ENCODE measurements at places on chromosomes 11 and 22.

DNA sequence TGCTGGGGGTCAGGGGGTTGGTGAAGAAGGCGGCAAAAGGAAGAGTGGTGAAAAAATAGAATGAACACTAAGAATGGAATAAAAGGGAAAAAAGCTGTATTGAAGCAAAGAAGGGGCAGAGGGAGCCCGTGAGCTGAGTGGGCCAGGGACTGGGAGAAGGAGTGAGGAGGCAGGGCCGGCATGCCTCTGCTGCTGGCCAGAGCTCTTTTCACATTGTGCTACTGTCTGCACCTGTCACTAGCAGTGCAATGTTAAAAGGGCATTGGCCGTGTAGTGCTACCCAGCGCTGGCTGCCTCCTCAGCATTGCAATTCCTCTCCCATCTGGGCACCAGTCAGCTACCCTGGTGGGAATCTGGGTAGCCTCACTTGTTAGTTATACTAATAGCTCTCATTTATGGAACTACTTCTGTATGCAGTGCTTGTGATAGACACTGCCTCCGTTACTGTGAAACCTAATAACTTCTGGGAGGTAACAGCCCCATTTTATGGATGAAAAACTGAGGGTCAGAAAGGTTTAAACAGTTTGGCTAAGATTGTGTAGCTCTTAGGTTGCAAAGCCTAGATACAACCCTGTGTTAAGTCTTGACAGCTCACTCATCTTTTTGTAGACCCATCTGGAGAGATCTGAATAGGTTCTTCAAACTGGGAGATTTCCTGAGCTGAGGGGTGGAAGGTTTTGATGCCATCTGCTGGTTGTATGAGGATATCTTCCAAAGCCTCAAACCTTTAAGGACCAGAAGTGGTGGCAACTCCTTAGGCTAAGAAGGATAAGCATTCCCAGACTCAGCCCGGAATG, 8.5 kb downstream of the YPEL4 start:
- DNase-seq, result no peak

DNA sequence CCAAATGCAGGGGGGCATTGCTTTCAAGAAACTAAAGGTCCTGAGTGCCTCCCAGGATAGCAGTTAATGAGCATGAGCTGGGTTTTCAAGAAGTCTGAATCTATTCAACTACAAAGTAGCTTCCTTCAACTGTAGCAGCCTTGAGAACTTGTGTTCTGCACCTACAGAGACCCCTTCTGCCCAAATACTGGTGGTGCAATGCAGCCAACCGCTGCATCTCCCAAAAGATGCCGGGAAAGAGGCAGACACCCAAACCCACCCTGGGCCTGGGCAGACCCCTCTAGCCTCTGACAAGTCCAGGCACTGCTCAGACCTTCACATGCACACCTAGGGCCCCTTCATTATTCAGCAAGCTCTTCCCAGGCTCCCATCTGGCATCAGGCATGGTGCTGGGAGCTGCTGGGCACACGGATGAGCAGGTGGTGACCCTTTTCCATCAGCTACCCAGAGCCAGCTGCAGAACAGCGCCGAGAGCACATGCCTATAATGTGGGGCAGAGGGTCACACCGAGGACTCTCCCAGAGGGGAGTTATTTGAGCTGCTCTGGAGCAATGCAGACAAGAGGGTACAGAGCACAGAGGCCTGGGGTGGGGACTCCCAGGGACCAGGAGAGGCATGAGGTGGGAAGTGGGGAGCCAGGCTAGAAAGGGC, 44.9 kb upstream of the ETS1 start:
- no peak for DNase-seq

DNA sequence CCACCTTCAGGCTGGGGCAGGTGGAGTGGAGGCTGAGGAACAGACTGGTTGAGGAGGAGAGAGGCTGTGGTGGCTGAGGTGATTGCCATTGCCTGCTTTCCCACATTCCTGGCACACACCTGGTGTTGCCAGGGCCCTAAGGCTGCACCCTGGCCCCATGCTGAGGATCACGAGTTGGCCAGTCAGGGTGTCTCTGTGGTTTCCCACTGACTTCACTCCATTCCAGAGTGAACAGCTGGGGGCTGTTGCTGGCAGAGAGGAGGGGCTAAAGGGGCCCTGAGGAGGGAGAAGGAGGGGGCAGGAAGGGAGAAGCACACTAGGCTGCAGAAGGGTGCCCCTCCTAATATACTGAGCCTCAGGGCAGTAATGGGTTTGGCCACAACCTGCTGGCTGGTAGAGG, 1.8 kb downstream of the TMEM86A start:
- no peak for DNase-seq

DNA sequence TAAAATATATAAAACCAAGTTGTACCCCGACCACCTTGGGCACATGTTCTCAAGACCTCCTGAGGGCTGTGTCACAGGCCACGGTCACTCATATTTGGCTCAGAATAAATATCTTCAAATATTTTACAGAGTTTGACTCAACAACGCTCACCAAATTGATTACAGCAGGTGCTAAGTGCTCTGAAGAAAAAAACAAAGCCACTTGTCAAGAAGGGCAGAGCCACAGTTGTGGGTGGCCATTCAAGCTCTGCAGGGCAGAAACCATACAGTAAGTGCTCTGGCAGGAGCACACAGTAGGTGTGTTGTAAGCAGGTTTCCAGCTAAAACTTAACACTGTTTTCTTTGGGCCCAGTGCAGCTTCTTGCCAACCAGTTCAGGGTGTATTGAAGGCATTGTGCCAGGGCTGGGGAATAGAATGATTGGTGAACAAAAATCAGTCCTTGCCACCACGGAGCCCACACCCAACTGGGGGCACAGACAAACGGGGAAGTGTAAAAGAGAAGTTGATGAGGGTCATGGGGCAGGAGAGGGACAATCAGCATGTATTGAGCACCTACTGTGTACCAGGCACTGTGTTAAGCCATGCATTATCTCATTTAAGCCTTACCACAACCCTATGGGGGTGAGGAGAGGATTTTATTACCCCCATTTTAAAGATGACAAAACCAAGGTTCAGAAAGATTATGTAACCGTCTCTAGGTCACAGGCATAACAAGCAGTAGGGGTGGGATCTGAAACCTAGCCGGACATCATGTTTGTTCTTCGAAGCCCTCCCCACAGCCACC, 18.2 kb downstream of the ARRB1 start:
- no peak for DNase-seq

DNA sequence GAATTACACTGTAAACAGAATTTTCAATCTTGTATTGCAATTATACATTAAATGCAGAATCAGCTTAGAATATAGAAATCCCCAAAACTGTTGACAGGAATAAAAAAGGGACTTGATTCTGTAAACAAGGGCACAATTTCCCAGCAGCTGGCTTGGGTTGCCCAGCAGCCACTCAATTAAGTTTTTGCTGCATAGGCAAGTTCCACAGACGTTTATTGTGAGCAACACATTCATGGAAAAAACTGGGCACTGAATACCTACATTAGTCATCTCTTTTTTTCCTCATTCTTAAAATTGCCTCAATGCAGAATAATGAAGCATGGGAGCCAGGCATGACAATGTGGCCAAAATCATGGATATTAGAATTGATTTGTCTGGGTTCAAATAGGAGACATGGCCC, 421.8 kb upstream of the ANO5 start:
- DNase-seq, result no peak

DNA sequence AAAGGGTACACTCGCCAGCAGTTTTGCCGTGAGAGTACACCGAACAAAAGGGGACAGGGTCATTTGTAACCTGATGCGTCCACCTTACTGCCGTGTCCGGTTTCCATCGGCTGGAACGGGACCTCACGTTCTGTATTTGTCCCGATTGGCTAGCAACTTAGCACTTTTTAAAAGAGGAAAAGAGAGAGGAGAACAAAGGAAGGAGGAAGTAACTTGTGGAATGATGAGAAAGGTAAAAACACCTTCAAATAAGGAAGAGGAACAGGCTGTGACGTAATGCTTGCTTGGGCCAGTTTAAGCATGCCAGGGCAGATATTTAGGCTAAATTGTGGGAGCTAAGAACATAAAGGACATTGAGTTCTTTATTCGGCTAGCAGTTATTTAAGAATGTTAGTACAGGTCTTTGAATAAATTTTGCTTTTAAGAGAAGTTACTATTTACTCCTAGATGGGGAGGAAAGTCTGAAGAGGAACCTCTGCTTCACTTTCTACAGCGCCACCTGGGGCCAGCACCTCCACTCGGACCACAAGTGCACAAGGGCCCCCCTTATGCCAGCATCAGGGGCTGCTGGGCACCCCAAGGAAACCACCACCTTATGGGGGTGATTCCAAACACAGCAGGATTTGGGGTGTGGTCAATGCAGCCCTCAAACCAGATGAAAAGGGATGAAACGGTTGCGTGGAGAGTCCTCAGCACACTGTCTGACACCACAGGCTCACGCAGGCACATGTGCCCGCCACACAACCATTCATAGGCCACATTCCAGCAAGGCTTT, 5.8 kb downstream of the ARSA start:
- DNase-seq, result no peak

DNA sequence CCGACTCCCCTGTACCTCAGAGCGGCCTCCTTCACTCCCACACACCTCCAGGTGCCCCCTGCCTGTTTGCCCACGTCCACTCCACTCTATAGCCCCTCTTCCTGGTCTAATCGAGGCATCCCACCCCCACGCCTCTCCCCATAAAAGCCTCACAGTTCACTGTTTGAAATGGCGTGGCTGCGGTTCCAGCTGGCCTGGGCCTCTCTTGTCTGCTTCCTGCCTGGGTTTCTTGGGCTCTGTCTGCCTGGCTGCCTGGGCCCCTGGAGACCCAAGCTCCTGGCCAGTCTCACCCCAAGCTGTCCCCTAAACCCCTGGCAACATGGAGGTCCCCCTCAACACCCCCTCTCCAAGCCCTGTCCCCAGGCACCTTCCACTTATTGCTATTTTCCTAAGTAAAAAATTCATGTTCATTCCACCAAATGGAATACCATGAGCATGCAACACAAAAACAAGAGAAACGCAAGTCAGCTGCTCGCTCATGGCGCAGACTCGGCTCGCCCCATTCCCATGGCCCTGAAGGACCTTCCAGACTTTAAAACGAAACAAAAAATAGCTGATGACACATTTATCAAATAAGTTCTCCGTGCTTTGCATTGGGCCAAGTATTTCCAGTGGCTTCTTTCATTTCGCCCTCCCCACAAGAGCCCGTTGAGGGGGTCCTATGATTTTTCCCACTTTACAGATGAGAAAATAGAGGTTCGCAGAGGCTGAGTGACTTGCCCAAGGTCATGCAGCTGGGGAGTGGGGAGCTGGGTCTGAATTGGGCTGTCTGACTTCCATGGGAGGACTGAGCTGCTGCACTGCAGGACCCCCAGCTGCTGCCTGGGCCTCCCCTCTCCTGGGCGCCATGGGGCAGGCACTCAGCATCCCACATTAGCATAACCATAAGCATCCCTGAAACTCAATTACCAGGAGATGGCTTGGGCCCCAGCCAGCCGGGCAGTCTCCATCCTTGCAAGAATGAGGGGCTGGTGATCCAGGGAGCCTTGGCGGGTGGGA, 11.7 kb upstream of the FLRT1 start:
- DNase-seq, result no peak

- DNase-seq, result no peak
Measured at GRCh38 chr11:113670149-113670830, 35.8 kb downstream of the TMPRSS5 start.

- no peak for DNase-seq
Measured at GRCh38 chr22:36569999-36570398, 41.0 kb upstream of the EIF3D start.

DNA sequence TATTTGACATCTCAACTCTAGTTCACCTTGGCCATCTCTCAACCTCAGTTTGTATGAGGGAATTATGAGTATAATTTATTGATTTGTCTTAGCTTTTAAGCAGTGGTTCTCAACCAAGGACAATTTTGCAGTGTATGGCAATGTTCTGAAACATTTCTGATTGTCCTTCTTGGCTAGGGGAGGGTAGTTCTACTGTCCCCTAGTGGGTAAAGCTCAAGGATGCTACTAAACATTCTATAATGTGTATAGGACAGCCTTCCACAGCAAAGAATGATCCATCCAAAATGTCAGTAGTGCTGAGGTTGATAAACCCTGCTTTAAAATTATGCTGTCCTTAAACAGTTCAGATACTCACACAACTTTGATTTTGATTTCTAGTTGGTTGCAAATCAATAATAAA, 78.1 kb upstream of the ALKBH3 start:
- no peak for DNase-seq

- DNase-seq, result no peak
Measured at GRCh38 chr11:11667056-11667455, 45.3 kb upstream of the GALNT18 start.

DNA sequence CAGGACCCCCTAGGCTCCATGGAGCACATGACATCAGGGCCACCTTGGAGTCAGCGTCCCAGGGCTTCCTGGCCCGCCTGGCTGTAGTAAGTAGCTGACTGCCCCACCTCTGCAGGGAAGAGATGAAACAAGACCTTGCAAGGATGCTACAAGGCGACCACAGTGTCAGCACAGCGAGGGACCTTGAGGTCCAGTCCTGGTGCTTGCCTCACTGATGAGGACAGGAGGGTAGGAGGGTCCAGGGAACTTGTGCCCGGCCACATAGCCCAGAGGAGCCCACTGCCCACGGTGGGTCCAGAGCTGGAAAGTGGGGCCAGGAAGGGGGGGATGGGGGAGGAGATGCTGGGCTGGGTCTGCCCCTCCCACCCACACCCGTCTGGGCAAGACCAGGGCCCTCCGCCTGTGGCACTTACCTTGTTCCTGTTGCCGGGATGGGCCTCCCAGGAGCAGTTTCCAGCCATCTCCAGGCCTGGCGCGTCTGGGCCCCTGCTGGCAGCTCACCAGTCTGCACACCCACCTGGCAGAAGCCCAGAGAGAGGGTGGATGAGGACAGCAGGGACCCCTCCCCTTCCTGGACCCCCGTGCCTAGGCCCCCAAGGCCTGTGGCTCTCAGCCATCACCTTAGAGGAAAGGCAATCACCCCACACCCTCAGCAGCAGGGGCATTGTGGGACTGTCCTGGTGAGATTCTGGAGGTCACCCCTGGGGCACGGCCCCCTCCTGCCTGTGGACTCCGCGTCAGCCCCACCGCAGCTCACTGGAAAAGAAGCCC, 3.4 kb downstream of the MRGPRF start:
- DNase-seq, result no peak

GRCh38 chr22:46462726-46463371, 74.6 kb downstream of the CELSR1 start:
- no peak for DNase-seq

GRCh38 chr11:72018171-72018570, 19.5 kb downstream of the IL18BP start:
- DNase-seq, result no peak

GRCh38 chr11:68659158-68659921, 25.0 kb upstream of the GAL start:
- DNase-seq, result no peak
